ENCODE measurements at places on chromosomes 7 and 10. TPM values are rescaled to one million over a fixed set of nuclear protein-coding genes. Genes with fewer than 3 reads are reported as not detected.

Gene NPFFR1
- total RNA-seq: not detected

Gene HOXA11
- 7.7 TPM for total RNA-seq

Gene MEST
- total RNA-seq: 566 TPM

Gene SLC13A4
- not detected for total RNA-seq

Gene PDE6C
- total RNA-seq: not detected

Gene HSPA12A
- 11.0 TPM for total RNA-seq

Gene GPR26
- total RNA-seq: 0.11 TPM

Gene TMEM236
- total RNA-seq: 0.06 TPM

Gene MSMB
- not detected for total RNA-seq

Gene AGAP9
- total RNA-seq: 2.6 TPM

Gene KIAA1549
- total RNA-seq: 1.8 TPM

Gene LRGUK
- total RNA-seq: 5.5 TPM

Gene RARRES2
- total RNA-seq: 11.8 TPM

Gene STEAP4
- not detected for total RNA-seq

Gene FFAR4
- total RNA-seq: not detected

Gene GIMAP4
- not detected for total RNA-seq

Gene TMEM213
- total RNA-seq: not detected

Gene SLC16A9
- total RNA-seq: 11.7 TPM

Gene SSC4D
- 2.5 TPM for total RNA-seq

Gene SH2D4B
- total RNA-seq: 0.06 TPM

Gene KLHDC10
- 28.5 TPM for total RNA-seq

Gene DNTT
- total RNA-seq: not detected

Gene SFRP4
- total RNA-seq: 0.77 TPM

Gene MMD2
- not detected for total RNA-seq

Gene VWDE
- 0.42 TPM for total RNA-seq

Gene CPSF4
- total RNA-seq: 60.1 TPM

All from Daoy (cell line).